ENCODE measurements at places on chromosomes 4 and X.
A peak's percentile ranks its signal among the peaks of the same experiment; 100 is the strongest.

DNA sequence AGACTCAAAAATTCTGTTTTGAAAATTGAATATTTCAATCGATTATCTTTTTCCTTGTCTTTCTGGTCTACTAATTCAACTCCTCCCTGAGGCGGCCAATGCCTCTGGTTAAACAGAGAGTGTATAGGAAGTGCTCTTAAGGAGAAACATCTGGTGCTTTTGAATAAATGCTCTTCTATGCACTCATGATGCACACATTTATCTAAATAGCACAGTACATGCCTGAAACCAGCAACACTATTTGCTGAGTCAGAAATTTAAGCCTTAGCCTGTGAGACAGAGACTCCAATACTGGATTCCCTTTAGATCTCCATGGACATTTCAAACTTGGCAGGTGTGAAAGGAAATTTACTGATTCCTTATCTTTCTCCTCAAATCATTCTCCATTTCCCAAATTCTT is 118.6 kb downstream of the SLIT2 start:
- no peak for DNase-seq

GRCh38 chrX:35115205-35115604 is 172.6 kb downstream of the FAM47B start:
- no peak for DNase-seq

DNA sequence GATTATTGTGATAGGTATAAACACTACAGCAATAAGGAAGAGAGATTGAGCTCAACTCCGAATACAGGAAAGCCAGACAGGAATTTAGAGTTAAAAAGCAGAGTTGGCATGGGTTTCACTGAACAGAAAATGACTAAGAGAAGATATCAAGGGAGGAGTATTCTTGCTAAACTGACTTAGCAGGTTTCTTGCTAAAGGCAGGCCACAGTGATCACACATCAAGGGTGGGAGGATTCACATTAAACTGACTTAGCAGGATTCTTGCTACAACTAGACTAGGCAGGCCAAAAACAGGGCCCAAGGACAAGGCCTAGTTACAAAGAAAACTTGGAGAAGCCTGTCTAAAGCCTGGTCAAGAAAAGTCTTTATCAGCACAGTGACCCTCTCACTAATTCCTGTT is 195.1 kb downstream of the MAGEB5 start:
- no peak for DNase-seq

DNA sequence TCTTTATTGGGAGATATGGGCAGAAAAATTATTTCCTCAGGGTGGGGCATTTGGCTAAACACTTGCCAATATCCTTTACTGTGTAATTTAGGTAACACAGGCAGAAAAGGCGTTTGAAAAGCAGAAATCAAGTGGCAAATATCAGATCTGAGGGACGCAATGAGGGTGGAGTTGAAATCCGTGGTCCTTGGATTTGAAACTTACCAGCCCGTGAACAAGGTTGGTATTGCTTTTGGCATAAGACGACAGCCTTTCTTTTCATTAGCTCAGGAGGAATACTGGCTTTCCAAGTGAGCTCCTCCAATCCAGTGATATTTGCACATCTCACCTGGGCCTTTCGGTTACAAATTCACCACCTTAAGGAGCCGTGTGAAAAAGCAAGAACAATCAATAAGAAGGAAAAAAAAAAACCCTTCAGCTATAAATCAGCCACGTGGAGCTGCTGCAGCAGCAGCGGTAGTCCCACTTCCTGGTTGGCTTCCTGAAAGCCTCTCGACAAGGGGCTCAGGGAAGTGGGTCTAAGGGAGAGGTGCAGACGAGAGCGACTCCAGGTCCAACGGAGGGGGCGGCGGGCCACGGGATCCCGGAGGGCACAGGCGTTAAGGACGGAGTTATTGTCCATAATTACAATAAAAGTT is 734 bp upstream of the GALNT7 start:
- peak; percentile 77 for DNase-seq

DNA sequence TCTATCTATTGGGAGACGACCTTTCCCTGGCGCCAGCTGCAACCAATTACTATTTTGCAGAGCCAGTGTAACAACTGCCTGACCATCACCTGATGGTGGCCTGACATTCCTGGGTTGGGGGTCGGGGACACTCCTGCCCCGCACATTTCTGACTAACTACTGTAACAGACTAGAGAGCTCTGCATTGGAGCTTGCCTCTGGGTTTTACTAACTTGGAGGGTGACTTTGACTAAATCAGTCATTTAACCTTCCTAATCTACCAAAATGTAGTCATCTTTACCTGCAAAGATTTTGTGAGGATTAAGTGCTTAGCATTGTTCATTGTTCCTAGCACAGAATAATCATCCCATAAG is 37.5 kb upstream of the ABCG2 start:
- DNase-seq: no peak

GRCh38 chr4:86181585-86181984 is 178.3 kb downstream of the MAPK10 start:
- no peak for DNase-seq

Measured in NB4 (cell line).